Caco-2 (cell line): ENCODE measurements at places on chromosomes 4 and X.

DNA sequence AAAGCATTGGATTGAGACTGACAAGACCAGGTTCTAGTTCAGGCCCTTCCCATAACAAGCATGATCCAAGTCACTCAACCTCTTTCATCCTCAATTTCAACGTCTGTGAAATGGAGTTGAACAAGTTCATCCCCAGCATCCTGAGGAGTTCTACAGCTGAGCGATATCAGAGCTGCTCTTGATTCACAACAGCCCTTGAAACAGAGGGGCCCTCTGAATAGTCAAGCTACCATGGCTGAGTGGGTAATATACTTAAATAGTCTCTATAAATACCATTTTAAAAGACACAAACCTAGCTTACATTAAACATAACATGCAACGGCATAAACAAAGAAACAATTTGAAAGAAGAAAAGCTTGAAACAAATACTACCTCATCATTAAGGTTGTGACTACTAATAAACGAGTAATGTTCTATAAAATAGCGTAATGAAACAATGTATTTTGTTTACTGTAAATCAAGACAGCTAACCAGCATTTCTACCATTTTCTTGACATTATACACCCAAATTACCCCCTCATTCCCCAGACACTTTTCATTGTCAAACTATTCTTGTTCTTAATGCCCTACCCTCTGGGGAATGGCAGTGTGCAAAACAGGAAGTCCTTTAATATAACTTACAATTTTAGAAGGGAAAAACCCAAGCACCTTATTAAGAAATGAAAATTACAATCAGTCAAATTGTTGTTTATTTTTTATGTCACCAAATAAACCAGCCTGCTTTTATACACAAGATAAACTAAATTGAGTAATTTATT lies 202.3 kb downstream of the PARM1 start:
- no peak for DNase-seq
- no peak overlapping the region for H3K27ac ChIP-seq
- no peak overlapping the region for H3K4me3 ChIP-seq
- H3K36me3 ChIP-seq: no peaks in the 10 kb centered on the region

GRCh38 chrX:26442340-26442739 lies 226.4 kb downstream of the MAGEB5 start:
- no peak for DNase-seq
- no peaks in the 10 kb centered on the region for H3K27me3 ChIP-seq
- no peaks in the 10 kb centered on the region for H3K36me3 ChIP-seq
- H3K27ac ChIP-seq: no peak overlapping the region

DNA sequence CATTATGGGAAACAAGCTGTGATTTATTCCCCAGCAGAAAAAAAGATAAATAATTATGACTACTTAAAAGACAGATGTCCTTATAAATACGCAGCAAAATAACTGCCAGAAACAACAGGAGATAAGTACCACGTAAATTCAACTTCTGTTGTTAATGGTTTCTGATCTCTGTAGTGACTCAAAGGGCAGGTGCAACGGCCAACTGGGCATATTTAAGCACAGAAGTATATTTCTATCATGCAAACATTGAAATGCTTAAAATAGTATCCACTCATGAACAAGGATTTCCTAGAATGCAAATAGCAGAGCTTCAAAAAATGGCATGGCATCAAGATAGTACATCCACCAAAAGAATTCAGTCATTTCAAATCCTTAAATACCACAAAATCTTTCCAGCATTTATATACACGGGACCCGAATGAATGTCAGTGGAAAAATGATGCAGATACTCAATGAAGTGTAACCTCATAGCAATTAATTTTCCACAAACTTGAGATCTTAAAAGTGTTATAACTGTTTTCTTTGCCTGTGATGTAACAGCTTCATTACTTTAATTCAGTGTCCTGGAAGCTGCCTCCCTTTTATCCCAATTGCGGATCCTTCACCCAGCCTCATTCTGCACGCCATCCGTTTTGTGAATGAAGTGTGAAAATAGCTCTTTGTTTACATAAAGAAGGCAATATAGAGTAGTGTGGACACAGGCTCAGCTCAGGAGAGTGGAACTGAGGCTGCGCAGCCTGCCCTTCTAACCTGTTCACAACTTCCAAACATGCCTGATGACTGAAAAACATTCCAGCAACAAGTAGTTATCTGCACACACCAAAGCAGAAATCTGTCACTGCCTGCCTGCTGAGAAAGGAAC lies 10.2 kb downstream of the PDGFC start:
- no peaks in the 10 kb centered on the region for H3K4me1 ChIP-seq
- H3K4me3 ChIP-seq: no peak overlapping the region
- DNase-seq: no peak
- H3K27ac ChIP-seq: no peak overlapping the region

GRCh38 chr4:40193016-40193571 lies 3.7 kb upstream of the RHOH start:
- no peak overlapping the region for H3K27ac ChIP-seq
- no peak for DNase-seq
- H3K27me3 ChIP-seq: no peaks in the 10 kb centered on the region
- H3K36me3 ChIP-seq: no peaks in the 10 kb centered on the region
- H3K4me1 ChIP-seq: peaks cover 19% of the 10 kb centered on the region

DNA sequence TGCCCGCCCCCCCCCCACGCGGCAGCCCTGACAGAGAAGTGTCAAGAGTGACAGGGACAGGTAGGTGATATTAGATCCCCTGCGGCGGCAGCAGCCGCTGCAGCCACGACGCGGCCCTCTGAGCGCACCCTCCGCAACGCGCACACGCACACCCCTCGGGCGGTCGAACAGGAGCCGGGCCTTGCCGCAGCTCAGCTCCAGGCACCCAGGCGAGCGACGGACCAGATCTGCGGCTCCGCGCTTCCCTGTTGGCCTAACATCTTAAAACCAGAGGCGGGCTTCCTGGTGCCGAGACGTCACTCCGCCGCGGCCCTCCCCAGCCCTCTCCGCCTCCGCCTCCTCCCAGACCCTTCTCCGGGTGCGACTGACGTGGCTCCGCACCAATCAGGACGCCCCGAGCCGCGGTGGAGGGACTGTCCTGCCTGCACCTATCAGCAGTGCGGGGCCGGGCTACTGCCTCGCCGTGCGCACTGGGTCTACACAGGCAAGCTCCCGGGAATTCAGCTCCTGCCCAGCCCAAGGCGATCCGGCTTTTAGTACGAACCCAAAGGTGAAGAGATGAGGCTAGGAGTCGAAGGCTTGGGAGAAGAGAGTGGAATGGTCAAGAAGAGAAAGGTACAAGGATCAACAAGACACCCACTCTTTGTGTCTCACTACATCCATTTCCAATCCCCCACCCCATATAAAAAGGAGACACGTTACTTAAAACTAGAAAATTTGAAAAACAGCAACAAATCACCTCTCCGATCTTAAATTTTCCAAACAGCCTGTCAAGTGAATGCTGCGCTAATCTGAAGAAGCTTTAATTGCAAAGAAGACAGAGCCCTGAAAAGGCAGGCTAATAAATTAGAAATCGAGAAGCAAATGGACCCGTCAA lies at the start of gene PITX2:
Gene PITX2, minus strand, starts transcription at position 237 of the 877 bp plus-strand sequence. CDS start 617 bp downstream, outside the sequence.
- H3K27me3 ChIP-seq: no peaks in the 10 kb centered on the region
- H3K4me3 ChIP-seq: peak within 1 kb of the TSS; percentile 58
- peak; percentile 99 for DNase-seq
- H3K36me3 ChIP-seq: peaks cover 6% of the 10 kb centered on the region
- H3K27ac ChIP-seq: peak within 1 kb of the TSS; percentile 86
- H3K4me1 ChIP-seq: peaks cover 44% of the 10 kb centered on the region
